ENCODE measurements at places on chromosomes 7 and 10. TPM values are rescaled to one million over a fixed set of nuclear protein-coding genes. Genes with fewer than 3 reads are reported as not detected.
A peak's percentile ranks its signal among the peaks of the same experiment; 100 is the strongest.

- no peak for DNase-seq
Observed at GRCh38 chr7:95766086-95766485, 6.3 kb upstream of the DYNC1I1 start.

- no peak for DNase-seq
Observed at GRCh38 chr10:33064706-33065105, 106.7 kb upstream of the ITGB1 start.

DNA sequence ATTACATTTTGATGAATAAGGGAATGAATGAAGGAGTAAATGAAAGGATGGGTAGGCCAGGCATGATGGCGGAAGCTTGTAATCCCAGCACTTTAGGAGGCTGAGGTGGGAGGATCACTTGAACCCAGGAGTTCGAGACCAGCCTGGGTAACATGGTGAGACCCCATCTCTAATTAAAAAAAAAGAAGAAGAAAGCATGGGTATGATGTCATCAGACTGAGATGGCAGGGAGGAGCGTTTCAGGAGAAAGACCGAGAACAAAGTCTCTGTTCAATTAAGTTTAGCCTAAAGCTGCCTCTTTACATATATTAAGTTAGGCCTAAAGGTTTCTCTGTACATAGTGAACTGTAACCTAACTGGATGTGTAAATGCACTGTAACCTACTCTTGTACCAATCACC lies 42.2 kb upstream of the SMNDC1 start:
- no peak for DNase-seq

The MMP21 gene
- total RNA-seq, result not detected

The GPRIN2 gene
- total RNA-seq, result 27.1 TPM

DNA sequence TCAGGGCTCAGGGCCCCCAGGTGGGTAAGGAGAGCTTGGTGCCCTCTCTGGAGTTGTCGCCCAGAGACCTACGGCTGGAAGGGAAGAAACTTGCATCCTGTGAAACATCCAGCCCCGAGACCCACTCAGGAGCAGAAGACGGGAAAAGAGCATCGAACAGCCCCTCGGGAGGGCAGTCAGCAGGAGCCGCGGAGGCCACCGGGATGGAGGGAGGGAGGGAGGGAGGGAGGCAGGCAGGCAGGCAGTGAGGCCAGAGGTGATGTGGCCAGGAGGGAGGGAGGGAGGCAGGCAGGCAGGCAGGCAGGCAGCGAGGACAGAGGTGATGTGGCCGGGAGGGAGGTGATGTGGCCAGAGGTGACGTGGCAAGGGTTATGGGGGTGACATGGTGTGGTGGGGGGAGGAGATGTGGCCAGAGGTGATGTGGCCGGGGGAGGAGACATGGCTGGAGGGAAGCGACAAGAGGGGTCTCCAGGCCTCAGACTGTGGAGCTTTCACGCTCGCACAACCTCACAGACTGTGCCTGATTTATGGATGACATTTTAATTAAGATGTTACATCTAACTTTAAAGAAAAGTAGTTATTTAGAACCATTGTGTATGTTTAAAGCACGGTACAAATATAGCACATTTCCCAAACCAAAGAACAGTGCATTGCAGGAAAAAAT lies 141.1 kb downstream of the DIP2C start:
- DNase-seq, result no peak

DNA sequence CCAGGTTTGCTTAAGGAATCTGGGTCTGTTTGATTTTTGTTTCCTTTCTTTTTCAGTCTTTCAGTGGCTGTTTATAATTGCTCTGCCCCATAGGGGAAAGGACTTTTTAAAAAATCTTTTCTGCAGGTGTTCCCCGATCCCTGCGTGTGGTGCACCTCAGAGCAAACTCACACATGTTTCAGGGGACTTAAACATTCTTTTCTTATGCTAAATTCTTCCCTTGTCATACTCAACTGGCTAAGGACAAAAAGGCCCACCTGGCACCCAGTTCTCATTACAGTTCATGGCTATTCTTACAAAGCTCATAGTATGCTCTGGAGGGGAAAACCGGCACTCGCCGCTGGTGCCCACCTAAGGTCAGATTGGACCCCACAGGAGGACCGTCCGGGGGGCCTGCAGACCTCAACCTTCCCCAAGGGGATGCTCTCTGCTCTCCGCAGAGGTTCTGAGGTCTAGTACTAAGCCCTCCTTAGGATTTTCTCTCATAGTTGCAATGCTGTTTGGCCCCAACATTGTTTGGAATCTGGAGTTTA lies 220.3 kb downstream of the HGF start:
- DNase-seq, result no peak

The HOXA7 gene
- 5.4 TPM for total RNA-seq

GRCh38 chr7:128893251-128894100 lies 17.0 kb downstream of the KCP start:
- peak; percentile 55 for DNase-seq

- DNase-seq, result no peak
Observed at GRCh38 chr10:70500812-70501301, 22.3 kb downstream of the PALD1 start.

- DNase-seq, result no peak
Observed at GRCh38 chr7:27946351-27946750, 206.4 kb downstream of the TAX1BP1 start.

DNA sequence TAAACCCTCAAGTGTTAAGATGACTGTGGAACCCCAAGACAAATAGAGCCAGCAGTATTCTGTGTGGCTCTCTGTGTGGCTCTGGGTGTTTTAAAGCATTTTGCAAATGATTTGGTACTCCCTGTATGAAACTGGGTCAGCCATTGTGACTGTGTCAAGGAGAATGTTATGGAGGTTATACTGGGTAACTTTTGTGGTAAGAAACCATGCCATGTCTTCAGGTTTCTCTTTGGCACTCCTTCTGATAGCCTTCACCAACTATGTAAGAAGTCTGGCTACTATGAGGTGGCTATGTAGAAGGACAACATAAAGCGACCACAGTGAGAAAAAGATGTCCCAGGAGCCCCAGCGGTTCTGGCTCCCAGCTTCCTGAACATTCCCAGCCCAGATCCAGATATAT lies 226.6 kb upstream of the RHOBTB1 start:
- no peak for DNase-seq

- no peak for DNase-seq
Observed at GRCh38 chr7:130417213-130417612, 23.6 kb downstream of the CEP41 start.

- no peak for DNase-seq
Observed at GRCh38 chr7:142645777-142646176, 103.5 kb upstream of the PRSS1 start.

The MYO1G gene
- total RNA-seq, result 4.0 TPM

DNA sequence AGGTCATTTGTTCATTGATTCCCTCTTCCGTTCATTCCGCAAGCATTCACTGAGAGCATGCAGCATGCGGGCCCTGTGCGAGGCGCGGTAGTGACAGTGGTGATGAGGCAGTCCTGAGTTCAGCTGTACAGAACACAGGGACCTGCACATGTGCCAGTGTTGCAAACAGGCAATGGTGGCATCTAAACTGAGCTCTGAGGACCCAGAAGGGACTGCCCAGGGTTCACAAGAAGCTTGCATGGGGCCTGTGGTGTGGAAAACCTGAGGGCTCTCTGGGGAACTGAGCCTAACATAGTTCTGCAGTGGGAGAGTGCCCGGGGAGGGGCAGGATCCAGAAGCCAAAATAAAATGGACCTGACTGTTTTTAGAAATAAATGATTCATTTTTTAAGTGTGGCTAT lies 13.2 kb downstream of the ZNF488 start:
- no peak for DNase-seq

- DNase-seq, result no peak
Observed at GRCh38 chr7:89681448-89681847, 472.8 kb upstream of the STEAP1 start.

DNA sequence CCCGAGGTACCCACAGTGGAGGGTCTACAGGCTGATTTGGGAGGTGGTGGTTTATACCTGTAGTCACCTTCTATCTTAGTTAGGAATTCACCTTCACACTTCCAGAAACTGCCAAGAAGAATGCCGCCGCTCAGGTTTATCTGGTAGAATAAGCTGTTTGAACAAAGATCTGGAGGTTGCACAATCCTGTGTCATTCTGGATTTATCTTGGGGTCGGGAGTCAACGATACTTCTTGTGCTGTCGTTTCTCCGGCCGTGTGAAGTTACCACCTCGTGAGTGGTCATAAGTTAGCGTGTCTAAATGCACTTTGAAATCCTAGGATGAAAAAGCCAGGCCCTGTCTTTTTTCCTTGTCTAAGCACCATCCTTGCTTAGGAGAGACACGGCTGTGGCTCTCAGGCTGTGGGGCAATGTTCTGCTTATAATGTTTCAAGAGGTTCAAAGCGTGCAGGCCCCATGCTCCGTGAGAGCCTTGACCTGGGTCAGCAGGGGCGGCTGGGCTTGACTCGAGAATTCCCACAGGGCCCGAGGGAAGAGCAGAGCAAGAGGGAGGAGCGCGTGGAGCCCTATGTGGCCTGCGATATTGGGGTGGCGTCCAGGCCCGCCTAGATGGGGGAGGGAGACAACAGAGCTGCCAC lies 35.5 kb downstream of the GRIFIN start:
- DNase-seq, result peak; percentile 65

DNA sequence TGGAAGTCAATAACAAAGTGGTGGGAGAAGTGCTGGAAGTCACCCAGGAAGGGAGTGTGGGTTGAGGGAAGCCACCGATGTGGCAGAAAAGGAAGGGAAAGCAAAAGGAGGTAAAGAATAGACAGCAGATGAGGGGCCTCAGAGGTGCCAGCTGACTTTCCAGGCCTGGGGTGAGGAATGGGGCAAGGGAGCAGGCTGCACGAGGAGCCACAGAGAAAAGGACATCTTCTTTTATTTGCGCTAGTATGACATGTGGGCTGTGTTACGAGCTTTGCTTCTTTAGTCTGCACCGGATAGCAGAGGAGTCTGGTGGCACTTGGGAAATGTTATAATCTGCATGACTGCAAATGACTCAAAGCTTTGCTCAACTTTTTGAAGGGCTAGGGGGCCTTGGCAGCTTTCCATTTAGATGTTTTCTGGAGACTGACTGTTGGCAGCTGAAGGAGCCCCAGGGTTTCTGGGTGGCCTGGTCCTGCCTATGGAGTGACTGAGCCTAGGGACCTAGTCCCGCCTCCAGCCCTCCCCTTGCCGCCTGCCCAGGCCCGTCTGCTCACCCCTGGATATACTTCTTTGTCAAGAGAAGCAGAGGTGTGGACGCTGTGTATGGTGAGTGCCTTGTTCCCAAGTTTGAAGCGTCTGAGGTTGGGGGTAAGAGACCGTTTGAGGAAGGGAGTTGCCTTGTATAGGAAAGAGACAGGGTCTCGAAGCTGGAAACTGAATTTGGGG lies 5.1 kb downstream of the PRXL2A start:
- DNase-seq, result no peak

GRCh38 chr10:17022466-17022825 lies 107.2 kb downstream of the CUBN start:
- DNase-seq, result no peak

- DNase-seq, result peak; percentile 80
Observed at GRCh38 chr7:121081327-121081936, 92.9 kb downstream of the CPED1 start.

DNA sequence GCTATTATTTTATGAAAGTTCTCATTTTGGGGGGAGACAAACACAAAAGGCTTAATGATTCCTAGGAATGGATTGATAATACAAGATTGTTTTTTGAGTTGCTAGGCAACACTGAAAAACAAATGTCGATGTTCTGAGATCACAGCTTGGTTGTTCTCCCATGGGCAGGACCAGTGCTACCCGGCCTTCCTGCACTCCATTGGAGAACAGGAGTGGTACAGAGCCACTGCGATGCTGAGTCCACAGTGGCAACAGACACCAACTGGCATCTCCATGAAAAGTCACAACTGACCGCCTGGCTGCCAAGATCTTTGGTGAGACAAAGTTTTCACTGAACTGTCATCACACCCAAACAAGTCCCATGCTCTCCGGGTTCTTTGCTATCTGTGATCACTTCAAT lies 68.9 kb upstream of the NMT2 start:
- peak; percentile 79 for DNase-seq

The ASIC3 gene
- total RNA-seq, result 0.37 TPM

DNA sequence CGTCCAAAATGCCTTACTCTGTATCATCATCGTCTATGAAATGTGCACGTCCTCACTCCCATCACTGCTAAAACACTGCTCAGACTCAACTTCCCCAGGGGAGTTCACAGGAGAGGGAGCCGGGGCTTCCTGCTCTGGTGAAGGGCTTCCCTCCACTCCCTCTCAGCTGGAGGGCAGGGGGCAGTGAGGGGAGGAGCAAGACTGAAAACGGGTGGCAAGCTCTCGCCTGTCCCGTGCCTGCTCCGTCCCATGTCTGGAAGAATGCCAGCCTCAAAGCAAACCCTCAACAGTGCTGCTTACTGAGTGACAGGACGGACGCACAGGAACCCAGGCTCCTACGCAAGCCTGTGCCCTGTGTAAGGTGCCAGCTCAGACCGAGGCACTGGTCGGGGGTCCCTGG lies 25.1 kb downstream of the PRKAG2 start:
- peak; percentile 77 for DNase-seq

- peak; percentile 88 for DNase-seq
Observed at GRCh38 chr10:89283936-89284475, 17.8 kb upstream of the IFIT2 start.

- DNase-seq, result no peak
Observed at GRCh38 chr7:9600974-9601373, 1167.6 kb downstream of the NXPH1 start.

- no peak for DNase-seq
Observed at GRCh38 chr7:143979998-143980397, 20.1 kb upstream of the OR6B1 start.

The GLI3 gene
- 7.0 TPM for total RNA-seq

DNA sequence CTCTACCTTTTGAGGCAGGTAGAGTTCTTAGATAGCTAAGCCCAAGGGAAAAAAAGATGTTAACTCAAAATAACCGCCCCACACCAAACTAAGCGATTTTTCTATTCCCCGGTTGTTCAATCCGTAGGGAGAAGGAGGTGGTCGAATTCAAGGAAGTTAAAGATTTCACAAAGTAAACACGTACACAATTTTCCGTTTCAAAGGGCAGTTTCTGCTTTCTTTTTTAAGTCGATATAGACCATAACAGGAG lies 842 bp downstream of the KBTBD2 start:
- no peak for DNase-seq

DNA sequence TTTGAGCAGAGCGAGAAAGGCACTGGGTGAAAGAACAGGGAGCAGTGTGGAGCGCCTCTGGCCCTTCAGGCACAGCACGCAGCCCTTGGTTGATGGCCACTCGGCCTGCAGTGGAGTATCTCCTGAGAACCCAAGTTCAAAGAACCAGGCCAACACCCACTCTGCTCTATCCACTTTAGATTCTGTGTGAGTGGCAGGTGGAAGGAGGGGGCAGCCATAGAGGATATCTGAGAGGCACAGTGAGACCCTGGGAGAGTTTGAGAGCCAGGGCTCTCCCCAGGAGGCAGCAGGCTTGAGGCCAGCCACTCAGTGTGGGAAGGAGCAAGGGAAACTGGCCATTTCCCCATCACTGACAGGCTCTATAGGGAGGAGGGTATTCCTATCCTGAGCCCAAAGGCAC lies 52.5 kb upstream of the PTN start:
- no peak for DNase-seq

Data from stomach (tissue), 19 donors.